Stimulated activated CD4-positive, alpha-beta T cell treated with anti-CD3 and anti-CD28 coated beads, Interleukin-15, amount 100 ng/mL, for 24 hours (primary cell): ENCODE measurements at places on chromosomes 1 and 21.

DNA sequence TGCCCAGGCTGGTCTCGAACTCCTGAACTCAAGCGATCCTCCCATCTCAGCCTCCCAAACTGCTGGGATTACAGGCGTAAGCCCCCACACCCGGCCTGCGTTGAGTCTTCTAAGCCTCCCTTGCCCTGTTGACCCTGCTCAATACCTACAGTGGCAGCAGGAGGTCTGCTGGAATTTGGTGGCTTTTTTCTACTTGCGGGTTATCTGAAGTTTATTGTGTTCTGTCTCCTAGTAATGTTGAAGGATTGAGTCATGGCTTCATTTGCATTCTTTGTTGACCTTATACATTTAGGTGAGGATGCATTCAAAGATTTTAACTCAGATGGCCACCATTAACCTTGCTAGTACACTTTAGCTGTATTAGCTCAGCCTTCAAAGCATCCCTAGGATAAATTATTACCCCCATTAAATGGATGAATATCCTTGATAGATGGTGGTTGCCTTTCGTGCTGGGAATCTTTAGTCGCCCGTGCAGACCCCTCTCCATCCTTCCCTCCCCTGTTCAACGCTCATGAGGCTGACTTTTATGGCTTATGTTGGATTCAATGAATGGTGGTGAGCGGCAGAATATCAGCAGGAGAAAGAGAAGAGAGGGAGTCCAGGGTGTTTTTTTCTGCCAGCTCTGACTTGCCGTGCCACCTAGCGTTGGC lies 9.7 kb upstream of the NPPB start:
- DNase-seq, result no peak

DNA sequence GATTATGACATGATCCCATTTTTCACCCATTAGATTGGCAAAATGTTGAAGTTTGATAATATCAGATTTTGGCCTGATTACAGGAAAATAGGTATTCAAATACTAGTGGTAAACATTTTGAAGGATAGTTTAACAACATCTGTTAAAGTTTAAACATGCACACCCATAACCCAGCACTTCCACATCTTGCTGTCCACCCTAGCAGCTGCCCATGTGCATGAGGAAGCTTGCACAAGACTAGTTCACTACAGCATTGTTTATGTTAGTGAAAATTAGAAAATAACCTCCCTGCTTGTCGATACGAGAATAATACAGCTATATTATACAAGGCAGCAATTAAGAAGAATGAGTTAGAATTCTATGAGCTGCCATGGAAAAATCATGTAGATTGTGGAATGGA lies 127.6 kb downstream of the C1orf21 start:
- no peak for DNase-seq

- DNase-seq, result no peak
These were observed 221.0 kb upstream of the MAP1LC3C start for GRCh38 chr1:242219905-242220304.

DNA sequence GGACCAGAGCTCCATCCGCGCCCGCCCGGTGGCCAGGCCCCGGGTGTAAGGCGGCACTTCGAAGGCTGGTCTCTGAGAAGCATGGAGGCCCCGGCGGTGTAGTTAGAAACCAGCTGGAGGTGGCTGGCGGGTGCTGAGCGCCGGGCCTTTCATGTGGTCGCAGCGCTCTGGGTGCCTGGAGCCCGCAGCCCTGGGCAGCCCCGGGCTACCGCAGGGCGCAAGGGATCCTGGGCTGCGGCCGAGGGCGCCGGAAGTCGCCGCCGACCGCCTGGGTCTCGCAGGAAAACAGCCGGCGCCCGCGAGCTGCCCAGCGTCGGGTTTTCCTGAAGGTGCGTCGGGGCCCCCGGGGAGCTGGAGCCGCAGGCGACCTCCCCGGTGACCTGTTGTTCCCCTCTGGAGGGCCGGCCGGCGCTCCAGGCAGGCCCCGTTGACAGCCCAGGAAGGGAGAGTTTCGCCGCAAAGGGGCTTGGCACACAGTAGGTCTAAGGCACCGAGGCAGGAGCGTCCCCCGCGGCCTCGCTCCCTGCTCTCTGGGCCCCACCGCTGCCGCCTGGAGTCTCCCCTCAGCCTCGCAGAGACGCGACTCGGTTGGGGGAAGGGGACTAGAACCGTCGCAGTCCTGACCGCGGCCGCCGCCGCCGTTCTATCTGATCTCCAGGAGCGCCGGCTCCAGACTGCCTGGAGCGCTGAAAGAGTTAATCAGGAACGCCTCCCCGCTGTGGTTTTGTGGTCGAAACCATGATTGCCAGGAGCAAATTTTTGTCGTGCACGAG lies 2.7 kb downstream of the GRHL3 start:
- DNase-seq, result peak; percentile 90

DNA sequence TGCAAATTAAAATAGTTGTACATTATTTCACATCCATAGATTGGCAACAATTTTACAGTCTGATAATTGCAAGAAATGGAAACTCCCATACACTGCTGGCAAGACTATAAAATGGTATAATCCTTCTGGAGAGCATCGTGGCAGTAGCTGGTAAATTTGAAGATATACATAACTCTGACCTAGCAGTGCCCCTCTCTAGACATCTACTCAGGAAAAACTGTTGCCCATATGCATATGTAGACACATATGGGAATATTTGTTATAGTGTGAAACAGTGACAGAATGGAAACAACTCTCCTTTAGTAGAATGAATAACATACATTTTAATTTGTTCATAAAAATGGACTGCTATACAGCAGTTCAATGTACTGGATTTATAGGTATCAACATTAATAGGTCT lies 177.2 kb downstream of the PHTF1 start:
- DNase-seq, result no peak

- no peak for DNase-seq
These were observed 237.5 kb upstream of the POGK start for GRCh38 chr1:166601650-166602278.

DNA sequence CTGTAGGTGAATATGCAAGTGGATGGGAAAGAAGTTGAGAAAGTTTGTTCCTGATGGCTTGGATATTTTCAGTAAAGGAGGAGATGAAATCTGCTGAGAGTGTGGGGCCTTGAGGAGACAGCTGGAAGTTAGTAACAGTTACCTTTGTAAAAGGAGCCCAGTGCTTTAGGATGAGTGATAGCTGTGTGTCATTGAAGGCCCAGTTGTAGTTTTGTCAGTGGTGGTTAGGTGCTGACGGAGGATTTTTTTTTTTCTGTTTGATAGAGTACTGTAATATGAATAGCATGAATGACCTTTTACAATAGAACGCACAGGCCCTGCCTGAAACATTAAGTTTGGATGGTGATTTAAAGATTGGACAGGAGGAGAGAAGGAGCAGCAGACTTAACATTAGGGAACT lies 33.3 kb downstream of the LRRC8D start:
- no peak for DNase-seq

- DNase-seq, result no peak
These were observed 143.4 kb upstream of the CHRM3 start for GRCh38 chr1:239243006-239243405.

- DNase-seq, result no peak
These were observed 357.8 kb upstream of the PRMT6 start for GRCh38 chr1:106698660-106699059.

DNA sequence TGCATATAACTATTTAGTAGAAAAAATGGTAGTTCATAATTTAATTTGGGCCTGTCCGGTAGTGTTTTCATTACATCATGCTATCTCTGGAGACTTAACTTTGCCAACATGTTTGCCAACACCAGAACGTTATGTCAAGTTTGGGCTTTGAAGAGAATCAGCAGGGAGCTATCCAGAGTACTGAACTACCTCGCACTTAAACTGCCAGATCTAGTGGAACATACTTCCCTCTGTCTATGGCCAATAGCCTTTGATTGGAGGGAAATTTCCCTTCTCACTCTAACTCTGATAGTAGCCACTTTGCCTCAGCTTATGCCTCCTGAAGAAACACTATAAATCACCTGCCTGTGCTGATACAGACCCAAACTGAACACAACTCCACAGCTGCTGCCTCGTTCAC lies 10.0 kb downstream of the LRRC53 start:
- no peak for DNase-seq

GRCh38 chr1:203676455-203676854 lies 49.8 kb downstream of the ATP2B4 start:
- no peak for DNase-seq

- no peak for DNase-seq
These were observed 187.0 kb downstream of the TPR start for GRCh38 chr1:186188004-186188539.

DNA sequence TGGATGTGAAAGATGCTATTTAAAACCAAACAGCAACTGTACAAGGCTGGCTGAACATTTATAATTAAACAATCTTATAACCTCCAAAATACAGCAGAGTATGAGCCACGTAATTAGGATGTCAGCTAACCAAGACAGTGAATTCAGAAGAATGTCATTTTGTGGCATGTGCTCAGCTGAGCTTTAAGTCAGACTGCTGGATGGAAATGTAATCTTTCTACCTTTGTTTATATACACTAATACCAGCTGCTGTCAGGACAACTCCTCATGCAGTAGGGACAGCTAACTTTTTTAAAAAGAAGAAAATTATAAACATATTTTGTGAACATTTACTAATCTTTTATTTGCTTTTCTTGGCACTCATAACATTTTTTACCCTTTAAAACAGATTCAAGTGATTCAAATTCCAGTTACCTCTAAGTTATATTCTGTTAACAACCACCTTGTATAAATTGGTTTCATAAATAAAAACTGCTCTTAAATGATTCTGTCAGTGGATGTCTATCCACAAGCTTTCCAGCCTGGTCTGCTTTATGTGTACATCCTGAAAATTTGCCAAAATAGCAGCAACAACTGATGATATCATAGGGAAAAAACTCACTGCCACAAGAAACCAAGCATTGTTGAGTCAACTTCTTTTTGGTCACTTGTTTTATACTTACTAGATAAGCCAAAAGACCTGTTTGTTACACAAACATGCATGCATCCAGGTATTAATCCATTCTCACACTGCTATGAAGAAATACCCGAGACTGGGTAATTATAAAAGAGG lies 36.1 kb downstream of the DPH5 start:
- DNase-seq, result no peak
